ENCODE measurements at places on chromosomes 5 and 9.
A peak's percentile ranks its signal among the peaks of the same experiment; 100 is the strongest.

DNA sequence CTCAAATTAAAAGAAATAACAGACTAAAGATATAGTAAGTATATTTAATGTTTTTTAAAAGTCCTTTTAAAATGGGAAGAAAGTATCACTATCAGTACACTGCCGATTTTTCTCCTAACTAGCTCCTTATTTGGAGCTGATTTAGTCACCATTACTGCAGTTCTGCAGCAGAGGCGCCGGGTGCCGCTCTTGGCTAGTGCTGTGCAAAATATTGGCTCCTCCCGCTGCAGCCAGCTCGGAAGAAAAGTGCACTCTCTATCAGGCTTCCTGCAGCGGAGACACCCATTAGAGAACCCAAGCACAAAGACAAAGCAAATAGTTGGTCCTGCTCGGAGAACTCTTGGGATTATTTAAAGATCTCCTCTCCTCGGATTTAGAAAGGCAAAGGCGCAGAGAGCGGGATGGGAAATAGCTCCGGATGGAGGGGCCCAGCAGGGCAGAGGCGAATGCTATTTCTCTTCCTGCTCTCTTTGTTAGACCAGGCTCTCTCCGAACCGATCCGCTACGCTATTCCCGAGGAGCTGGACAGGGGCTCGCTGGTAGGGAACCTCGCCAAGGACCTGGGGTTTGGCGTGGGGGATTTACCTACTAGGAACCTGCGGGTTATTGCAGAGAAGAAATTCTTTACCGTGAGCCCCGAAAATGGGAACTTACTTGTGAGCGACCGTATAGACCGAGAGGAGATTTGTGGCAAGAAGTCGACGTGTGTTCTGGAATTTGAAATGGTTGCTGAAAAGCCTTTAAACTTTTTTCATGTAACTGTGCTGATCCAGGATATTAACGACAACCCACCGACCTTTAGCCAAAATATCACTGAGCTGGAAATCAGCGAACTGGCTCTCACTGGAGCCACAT lies at the start of gene PCDHGB3:
TSS of gene PCDHGB3 (plus strand) at position 249 of the 855 bp plus-strand sequence. CDS start at position 402, 153 bp downstream.
- DNase-seq = peak; percentile 9

DNA sequence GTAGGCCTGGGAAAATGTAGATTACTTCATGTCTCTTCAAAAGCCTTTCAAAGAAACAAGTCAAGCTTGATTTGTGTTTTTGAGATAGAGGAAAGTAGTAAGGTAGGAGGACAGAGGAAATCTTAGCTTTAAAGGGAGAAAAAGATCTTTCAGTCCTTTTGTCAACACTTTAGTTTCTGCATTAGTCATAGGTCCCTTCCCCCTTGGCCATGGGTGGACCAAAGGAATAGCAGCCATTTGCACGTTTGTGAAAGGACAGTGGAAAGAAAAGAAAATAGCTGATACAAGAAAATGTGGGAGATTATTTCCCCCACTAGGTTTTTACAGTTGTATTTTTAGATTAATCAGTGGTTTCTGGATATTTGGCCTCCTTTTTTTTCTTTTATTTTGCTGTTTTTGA lies 121.9 kb upstream of the GRHPR start:
- DNase-seq = no peak

DNA sequence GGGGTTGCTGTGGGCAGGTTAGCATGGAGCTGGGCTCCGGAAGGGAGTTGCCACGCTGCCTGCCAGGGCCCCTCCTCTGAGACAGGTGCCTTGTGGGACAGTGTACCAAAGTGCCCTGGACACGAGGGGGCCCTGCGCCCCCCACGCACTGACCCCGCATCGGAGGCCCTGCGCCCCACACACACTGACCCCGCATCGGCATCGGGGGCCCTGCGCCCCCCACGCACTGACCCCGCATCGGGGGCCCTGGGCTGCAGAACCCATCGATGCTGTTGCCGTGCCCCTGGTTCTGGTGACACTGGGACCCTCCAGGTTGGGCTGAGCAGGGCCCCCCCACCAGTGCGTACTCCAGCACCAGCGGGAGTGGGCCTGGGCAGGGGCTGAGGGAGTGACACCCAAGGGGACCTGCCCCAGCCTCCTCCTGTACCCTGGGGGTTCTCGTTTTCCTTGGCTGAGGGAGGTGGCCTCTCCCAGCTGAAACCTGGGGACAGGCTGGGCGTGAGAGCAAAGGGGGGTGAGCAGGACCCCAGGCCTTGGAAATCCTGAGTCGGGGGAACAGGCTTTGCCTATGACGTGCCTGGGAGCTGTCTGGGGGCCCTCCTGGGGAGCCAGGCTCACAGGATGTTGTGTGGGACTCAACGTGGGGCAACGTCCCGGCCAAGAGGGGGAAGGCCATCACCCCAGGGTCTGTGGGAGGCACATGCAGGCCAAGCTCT lies 6.9 kb downstream of the SAPCD2 start:
- DNase-seq = no peak

GRCh38 chr9:117315236-117315635 lies 99.6 kb downstream of the ASTN2 start:
- no peak for DNase-seq

GRCh38 chr9:122265149-122265915 lies 650 bp downstream of the MRRF start:
- no peak for DNase-seq

DNA sequence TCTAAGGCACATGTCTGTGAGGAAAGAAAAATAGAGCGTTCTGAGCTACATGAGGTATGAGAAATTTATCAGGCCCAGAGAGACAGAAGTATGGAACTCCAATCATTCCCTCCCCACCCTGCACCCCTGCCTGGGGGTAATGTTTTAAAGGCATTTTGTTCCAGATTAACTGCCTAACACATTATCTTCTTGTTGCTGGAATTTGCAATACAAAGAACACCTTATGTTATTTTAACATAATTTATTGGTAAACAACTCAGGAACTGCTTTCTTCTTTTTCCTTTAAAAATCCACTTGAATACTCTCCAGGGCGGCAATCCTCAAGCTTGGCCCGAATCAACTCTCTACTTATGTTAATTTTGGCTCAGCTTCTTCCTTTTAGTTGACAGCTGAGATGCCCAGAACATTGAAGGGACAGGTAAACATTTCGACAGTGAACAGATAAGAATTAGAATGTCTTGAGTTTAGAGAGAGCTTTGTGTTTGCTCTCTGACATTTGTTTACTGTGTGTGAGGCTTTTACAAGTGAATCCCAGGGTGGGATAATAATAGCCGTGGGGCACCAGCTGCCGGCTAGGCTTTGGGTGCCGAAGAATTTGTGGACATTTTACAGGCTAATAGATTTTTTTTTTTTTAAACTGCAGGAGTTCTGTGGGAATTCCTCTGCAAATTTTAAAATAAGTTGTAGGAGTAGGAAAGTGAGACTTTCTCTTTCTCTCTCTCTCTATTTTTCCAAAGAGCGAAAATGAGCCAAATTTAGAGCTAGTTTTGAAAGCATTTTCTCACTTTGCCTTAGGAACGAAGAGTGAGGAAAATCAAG lies 96.4 kb upstream of the TAF11L2 start:
- DNase-seq = no peak

DNA sequence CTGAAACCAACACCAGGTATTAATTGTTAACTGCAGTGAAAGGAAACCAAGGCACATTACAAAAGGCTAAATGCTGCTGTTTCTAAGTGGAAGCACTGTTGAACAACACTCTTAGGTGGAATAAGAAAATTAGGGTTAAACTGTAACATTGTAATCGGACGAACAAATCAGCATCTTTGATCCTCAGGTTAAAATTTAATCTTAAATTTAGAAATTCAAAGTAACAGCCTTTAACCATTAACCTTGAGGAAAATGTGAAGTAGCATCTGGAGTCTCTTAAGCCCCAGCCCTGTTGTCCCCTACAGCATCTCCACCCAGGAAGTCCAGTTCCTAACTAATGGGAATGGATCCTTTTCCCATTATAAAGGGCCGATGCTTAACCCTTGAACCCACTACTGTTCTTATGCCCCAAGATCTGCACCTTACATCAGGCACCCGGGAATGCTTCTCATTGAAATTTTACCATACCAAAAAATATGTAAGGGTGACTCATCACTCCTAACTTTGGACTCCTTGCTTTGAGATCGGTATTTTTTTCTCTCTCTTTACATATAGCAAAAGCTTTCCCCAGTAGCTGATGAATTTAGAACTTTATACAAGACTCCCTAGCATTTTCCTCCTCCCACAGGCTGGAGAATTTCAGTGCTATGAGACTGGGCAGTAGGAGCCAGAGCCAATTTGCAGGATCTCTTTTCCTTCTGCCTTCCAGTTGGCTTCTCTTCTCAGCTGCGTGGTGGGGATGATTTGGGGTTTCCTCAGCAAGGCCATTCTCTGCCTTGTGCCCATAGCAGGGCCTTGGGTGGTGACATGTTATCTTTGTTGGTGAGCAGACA lies 32.0 kb upstream of the ITGA2 start:
- no peak for DNase-seq

GRCh38 chr5:103208460-103208859 lies 50.1 kb upstream of the MACIR start:
- no peak for DNase-seq

GRCh38 chr9:127194881-127195713 lies 69.5 kb upstream of the GARNL3 start:
- no peak for DNase-seq

GRCh38 chr9:72586388-72587130 lies 65.2 kb downstream of the TMC1 start:
- DNase-seq = peak; percentile 7

GRCh38 chr9:99051851-99052250 lies 53.1 kb upstream of the TGFBR1 start:
- no peak for DNase-seq

DNA sequence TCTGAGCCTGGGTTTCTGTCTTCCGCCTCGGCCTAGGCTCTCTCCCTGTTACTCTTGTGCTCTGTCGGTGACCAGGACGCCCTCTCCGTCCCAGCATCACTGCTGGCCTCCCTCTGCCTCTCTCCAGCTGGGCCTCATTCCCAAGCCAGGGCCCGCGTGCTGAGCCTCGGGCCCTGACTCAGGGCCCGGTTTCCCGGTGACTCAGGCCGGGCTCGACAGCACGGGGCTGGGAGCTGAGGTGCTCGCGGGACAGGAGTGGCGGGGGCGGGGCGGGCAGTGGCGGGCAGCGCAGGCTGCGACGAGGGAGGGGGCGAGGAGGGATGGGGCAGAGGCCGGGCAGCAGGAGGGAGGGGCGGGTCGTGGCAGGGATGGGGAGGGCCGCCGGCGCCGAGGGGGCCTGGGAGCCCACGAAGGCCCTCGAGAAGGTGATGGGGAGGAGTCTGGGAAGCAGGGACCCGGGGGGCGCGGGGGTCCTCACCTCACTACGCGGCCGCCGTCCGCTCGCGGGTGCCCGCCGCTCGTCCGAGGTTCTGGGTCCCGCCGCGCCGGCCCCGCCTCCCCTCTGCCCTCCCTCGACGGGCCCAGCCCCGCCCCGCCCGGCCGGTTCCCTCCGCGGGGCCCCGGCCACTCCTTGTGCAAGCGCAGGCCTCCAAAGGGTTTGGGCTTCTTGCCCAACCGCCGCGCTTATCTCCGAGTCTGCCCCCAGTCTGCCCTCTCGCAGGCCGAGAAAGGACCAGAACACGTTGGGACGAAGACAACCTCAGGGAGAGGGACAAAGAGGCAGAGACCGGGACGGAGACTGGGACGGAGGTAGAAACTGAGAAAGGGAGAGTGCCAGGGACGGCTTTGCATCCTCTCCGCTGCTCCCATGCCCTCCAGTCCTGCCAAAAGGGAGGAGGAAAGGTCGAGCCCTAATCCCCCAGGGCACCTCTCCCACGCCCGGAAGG lies at the start of gene ARAP3:
TSS of gene ARAP3 (minus strand) at position 536 of the 947 bp plus-strand sequence. CDS start 1,744 bp downstream, outside the sequence.
- no peak for DNase-seq

DNA sequence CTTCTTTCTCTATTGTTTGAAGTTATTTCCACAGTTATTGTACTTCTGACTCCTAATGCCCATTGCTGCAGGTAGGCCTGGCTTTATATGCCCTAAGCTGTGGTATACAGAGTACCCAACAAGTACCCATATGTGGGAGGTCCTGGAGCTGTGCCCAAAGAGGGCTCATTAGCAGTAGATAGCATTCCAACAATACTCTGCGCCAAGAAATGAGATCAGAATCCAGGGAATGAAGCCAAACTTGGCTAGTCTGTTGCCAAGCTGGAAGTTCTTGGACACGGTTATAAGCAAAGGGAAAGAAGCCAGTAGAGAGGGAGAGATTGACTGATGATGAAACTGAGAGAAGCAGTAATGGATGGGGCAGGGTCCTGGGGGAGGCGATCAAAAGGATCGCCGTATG lies 29.7 kb upstream of the FAM169A start:
- no peak for DNase-seq

- no peak for DNase-seq
These were observed 230.6 kb upstream of the CD180 start for GRCh38 chr5:67426961-67427849.

DNA sequence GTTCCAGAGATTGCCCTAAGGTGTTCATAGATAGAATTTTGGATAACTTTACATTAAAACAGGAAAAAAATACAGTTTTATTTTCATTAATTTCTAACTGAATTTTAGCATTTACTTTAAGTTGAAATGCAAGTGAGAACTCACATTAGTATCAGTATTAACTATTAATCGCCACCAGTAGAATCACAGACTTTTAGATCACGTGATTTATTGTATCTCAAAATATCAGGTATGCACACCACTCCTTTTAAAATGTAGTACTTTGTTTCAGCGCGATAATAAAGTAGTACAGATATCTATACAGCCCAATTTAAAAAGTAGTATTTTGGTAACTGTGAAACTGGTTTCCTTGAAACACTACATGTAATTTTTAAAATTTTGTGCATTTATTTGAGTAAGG lies 978.7 kb downstream of the DNAH5 start:
- no peak for DNase-seq

- DNase-seq = no peak
These were observed 172.7 kb upstream of the KLF9 start for GRCh38 chr9:70587201-70587600.

GRCh38 chr9:3916411-3916810 lies 383.5 kb downstream of the GLIS3 start:
- DNase-seq = no peak

DNA sequence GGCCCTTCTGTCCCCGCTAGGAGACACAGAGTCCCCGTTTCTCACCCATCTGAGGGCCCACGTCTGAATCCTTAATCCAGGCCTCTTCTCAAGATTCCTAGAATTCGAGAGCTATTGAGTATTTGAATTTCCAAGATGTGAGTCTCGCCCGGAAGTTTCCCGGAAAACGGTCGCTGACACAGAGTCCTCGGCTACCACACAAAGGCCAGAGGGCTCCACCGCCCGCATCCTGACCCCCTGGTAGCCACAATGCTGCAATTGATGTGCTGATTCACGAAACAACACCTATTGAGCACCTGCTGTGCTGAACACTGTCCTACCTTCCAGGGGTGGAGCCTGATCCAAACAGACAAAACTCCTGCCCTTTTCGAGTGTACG lies 670 bp upstream of the FBP1 start:
- DNase-seq = no peak
